ENCODE measurements at places on chromosomes 13 and 19.

DNA sequence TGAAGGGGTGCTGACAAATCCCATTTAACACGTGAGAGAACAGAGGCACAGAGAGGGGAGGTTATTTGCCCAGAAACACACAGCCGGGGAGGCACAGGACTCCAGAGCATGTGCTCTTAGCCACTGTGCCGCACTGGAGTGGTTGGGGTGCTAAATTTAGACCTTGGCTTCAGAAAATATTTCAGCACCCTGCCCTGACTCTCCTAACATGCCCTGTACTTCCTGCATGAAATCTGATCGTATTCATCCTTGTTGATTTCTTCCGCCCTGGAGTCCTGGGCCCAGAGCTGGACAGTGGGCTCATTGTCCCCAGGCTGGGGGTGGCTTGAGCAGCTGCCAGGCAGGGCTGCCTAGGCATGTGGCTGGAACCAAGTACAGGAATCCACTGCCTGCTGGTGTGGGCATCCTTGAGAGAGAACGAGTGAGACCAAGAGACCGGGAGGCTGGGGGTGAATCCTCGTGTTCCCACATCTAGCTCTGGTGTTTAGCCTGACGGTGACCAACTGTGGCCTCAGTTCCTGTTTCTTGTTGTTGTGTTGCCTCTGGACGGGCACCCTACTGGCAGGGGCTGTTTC is 5.3 kb downstream of the SLC27A1 start:
- DNase-seq = no peak

GRCh38 chr13:77412860-77413259 is 86.0 kb upstream of the MYCBP2 start:
- DNase-seq = no peak

- DNase-seq = no peak
These were observed 13.0 kb upstream of the SPC24 start for GRCh38 chr19:11168568-11168967.

- no peak for DNase-seq
These were observed 310.6 kb downstream of the DCT start for GRCh38 chr13:94168783-94169453.

GRCh38 chr19:2495651-2496316 is 19.9 kb downstream of the GADD45B start:
- no peak for DNase-seq

- no peak for DNase-seq
These were observed 10.4 kb downstream of the ZNF146 start for GRCh38 chr19:36225219-36225892.

GRCh38 chr13:112712451-112713207 is 22.8 kb downstream of the ATP11A start:
- no peak for DNase-seq

GRCh38 chr13:83024232-83024631 is 858.0 kb downstream of the SLITRK1 start:
- DNase-seq = no peak

DNA sequence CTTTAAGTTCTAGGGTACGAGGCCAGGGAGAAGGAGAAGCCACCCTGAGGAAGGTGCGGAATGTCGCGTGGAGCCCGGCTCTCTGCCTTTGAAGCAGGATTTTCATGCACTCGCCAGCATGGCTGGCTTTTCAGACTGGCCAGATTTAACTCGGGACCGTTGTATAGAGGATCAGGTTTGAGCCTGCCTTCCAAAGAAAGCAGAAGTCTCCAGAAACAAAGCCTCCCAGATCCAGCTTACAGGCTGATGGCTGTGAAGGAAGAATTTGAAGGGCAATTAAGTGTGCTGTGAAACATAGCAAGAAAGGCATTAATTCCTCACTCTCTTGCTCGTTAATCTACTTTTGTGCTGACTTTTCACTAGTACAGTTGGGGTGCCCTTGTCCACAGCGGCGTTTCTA is 140.2 kb downstream of the SOX1 start:
- DNase-seq = no peak

GRCh38 chr19:49802836-49803528 is 10.1 kb downstream of the FUZ start:
- no peak for DNase-seq

DNA sequence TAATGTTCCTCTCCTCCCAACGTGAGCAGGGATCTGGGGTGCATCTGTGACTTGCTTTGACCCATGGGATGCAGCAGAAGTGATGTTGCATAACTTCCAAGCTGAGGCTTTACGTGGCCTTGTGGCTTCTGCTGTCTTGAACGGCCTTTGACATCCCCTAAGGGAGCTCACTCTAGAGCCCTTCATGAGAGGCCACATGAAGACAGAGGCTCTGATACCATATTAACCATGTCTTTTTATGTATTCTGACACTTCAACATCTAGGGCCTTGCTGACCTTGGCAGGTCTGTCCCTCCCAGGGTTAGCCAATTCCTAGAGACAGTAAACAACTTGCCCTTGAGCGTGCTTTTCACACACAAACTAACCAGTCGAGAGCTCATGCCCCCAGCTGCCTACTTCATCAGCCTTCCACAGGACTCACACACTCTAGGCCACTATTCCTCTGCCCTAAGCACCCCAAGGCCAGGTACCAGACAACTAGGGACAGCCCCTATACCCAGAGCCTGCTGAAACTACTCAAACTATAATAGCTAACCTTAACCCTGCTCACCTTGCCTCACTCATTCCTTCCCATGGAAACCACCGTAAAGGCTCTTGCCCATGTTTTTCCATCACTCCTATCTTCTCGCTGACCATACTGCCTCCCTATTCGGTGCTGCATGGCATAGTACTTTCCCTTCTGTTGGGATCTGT is 45.4 kb downstream of the CCDC70 start:
- DNase-seq = no peak

GRCh38 chr19:41792513-41793413 is 3.6 kb upstream of the CEACAM3 start:
- no peak for DNase-seq

DNA sequence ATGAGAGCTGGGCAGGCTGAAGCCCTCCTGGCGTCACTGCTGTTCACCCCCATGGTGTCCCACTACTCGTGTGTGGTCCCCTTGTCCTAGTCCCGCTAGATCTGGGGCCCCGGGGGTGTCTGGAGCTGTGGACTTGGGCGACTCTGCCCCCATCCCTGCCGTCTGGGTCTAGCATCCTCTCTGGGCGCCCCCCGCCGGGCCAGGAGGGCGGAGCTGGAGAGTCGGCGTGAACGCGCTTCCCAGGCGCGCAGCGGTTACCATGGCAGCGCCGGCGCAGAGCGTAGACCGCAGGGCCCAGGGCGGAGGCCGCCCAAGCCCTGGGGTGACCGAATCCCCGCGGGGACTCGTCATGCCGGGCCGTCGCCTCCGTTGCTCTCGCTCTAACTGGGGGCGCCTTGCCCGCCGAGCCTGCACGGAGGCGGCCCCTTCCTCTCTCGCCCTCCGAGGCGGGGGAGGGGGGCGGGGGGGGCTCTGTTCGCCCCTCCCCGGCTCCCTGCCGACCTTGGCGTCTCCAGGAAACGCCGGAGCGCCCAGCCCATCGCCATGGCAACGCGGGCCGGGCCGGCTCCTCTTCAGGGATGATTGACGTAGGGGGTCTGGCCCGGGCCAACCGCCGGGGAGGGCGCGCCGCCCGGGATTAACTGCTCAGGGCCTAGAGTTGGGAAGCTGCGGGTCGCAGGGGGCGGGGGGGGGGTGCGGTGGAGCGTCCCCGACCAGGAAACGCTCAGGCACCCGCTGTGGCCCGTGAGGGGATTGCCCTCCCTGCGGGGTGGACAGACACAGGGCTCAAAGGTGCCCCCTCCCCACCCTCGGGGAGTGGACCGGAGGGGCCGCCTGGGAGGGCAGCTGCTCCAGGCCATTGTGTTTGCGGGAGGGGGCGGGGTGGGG is 8.9 kb downstream of the ISYNA1 start:
- DNase-seq = no peak

- no peak for DNase-seq
These were observed 49.8 kb downstream of the BICRA start for GRCh38 chr19:47658431-47659348.

DNA sequence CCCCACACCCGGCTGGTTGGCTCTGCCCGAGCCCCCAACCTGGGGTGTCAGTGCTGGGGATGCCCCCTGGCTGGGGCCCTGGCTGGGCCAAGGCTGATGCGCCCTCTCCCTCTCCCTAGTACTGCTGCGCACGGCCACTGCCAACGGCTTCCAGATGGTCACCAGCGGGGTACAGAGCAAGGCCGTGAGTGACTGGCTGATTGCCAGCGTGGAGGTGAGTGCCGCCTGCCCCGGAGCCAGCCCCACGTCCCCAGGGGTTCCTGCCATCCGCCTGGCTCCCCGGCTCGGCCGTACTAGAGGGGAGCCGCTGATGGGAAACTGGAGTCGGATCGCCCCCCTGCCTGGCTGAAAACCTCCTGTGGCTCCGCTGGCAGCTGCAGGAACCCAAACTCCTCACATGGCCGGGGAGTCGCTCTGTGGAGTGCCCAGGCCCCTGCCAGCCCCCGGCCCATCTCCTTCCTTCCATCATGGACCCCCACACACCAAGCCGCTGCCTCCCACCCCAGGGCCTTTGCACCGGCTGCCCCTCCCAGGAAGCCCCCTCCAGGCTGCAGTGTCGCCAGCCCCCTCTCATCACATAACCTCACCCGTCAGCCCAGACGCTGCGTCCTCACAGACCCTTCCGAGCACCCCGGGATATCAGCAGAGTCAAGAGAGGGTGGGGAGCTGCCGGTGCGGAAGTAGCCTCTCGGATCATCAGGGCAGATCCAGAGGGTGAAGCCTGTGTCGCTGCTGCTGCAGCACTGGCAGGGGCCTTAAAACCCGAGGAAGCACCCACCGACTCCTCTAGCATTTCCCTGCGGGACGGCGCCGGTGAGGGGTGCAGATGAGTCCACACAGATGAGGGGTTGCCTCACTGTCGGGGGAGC is 10.6 kb downstream of the NCLN start:
- no peak for DNase-seq

GRCh38 chr13:71021825-71022422 is 845.1 kb downstream of the DACH1 start:
- DNase-seq = no peak

GRCh38 chr13:51213173-51213728 is 8.9 kb upstream of the FAM124A start:
- no peak for DNase-seq

- no peak for DNase-seq
These were observed 25.9 kb upstream of the FNDC3A start for GRCh38 chr13:48949566-48950500.

DNA sequence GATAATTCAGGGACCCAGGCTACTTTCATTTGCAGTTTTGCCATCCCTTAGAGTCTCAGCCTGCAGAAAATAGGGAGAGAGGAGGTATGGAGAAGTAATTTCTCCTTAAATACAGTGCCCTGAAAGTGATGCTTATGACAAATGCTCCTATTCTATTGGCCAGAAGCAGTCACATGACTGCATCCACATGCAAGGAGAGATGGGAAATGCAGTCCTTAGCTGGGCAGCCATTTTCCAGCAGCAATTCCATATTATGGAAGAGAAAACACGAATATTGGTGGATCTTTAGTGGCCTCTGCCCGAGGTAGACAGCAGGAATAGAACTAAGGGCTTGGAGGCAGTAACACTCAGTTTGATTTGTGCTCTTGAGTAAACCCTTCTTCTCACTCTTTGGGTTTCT is 39.4 kb downstream of the VAV1 start:
- no peak for DNase-seq

- DNase-seq = no peak
These were observed at the start of gene BTBD2 for GRCh38 chr19:2015608-2015950. Gene BTBD2 (minus strand): TSS chr19:2015714. CDS start chr19:2015703, 11 bp downstream.
